NCI-H446 treated with DMSO at 0.1 percent for 48 hours (cell line): ENCODE measurements at places on chromosomes 6 and 20.

GRCh38 chr6:148242180-148242579 is 100.5 kb upstream of the SASH1 start:
- no peak for DNase-seq

DNA sequence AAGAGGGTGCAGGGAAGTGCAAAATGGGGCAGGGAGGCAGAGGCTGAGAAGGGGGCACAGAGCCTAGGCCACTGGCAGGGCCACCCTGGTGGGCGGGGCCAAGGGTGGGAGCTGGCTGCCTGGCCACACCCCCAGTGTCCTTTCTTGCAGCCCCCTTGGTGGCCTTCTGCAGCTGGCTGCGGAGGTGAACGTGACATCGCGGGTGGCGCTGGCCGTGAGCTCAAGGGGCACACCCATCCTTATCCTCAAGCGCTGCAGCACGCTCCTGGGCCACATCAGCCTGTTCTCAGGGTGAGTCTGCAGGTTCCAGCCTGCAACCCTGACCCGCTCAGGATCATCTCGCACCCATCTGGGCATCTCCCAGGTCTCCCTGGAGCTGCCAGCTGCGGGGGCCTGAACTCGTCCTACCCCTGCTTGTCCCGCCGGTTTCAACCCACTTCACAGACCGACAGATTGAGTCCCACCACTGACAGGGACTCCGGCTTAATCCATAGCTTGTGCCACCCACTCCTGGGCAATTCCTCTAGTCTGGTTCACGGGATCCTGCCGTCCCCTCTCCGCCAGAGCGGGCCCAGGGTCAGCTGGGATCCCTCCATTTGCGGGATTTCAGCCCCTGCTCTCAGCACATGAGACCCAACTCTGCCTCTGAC is 6.2 kb downstream of the BPIFB3 start:
- no peak for DNase-seq

DNA sequence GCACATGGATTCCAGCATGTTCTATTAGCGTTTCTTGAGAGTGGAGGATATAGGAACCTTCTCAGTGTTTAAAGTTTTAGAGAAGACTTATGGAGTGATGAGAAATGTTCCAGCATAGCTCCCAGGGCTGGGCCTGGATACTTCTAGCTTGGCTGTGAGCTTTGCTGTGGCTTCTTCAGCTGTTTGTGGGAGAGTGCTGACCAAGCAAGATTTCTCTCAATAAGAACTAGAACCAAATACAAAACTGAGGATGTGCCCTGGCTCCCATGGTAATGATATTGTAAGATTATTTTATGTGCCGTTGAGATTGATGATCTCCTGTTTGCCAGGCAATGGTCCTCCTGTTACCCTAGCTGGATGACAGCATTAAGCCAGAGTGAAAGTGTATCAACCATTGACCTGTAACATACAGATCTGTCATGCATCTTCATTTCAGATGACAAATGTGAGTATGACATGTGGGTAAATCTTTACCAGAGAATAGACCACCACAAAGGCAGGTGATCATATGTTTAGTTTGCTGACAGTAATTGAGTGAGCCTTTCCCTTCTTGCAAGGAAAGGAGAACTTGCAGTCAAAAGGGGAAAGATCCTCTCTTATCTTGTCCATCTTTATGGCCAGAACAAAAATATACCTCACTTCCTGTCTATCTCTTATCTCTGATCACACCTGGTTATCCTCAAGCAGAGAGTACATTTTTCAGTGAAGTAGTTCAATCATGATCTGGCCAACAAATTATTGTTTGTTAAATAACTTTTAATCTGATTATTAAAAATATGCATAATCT is 180.1 kb downstream of the SLC24A3 start:
- DNase-seq: no peak

- no peak for DNase-seq
Observed at GRCh38 chr6:492816-493414, 101.4 kb downstream of the IRF4 start.

DNA sequence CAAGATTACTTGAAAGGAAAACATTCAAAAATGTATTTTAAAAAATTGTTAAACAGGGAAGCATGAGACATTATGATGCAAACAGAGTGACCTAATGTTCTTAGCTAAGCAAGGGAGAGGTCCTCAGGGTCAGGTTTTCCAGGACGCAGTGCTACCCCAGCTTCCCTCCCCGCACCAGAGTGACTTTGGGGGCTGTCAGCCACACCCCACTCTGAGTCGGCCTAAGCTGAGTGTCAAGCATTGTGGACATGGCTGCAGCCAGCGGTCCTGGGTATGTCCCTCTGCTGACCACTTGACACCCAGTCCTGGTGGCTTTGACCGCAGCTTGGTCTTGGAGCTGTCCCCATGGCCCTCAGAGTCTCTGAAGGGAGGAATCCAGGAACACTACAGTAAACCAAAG is 54.9 kb upstream of the CD93 start:
- no peak for DNase-seq

DNA sequence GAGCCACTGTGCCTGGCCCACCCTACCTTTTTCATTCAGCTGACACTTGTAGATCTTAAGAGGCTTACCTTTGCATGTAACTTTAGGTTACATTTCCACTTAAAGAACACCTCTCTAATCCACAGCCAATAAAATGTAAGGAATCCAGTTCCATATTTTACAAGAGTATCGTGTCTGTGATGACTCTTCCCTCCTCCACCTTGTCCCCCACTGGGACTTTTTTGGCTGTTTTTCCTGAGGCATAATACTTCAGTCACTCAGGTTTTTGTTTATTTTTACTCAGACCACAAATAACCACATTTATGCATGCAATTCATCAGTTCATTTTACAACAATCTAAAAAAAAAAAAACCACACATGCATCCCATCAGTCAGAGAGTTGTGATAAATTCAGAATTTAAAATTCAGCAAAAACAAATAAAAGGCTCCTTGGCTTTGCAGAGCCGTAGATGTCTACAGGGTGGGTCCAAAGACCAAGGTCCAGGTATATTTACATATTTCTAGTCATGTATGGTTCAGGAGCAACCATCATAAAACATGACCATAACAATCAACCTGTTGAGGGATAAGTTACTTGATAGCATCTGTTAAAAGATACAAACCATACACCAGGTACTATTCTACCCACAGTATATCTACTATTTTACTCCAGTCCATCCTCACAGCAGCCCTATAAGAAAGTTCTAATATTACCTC is 9.9 kb downstream of the ATXN1 start:
- DNase-seq: no peak

GRCh38 chr20:5893052-5893451 is 57.3 kb downstream of the TRMT6 start:
- DNase-seq: no peak

DNA sequence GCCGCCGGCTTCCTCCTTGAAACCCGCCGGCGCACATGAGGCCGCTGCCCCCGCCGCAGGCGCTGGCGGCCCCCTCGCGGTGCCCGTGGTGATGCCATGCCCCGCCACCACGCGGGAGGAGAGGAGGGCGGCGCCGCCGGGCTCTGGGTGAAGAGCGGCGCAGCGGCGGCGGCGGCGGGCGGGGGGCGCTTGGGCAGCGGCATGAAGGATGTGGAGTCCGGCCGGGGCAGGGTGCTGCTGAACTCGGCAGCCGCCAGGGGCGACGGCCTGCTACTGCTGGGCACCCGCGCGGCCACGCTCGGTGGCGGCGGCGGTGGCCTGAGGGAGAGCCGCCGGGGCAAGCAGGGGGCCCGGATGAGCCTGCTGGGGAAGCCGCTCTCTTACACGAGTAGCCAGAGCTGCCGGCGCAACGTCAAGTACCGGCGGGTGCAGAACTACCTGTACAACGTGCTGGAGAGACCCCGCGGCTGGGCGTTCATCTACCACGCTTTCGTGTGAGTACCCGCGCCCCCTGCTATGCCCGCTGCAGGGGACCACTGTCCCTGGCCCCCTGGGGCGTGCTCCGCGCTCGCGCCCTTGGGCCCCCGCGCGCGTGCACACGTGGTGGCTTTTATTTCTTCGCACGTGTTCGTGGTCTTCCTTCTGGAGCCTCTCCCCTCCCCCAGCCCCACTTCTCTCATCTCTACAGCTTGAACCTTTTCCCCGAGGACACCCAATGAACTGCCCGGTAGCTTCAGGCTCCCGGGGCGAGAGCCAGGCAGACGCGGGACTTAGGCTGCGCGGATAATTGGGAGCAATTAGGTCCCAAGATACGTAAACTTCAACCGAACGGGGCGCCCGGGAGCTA is 453 bp downstream of the KCNQ5 start:
- DNase-seq: peak; percentile 33

GRCh38 chr20:49938173-49939163 is 2.3 kb downstream of the RNF114 start:
- DNase-seq: no peak

- DNase-seq: no peak
Observed at GRCh38 chr6:169339025-169339424, 85.4 kb upstream of the THBS2 start.

GRCh38 chr6:144023216-144023615 is 15.2 kb upstream of the PLAGL1 start:
- DNase-seq: no peak

GRCh38 chr6:112231164-112231563 is 23.2 kb downstream of the LAMA4 start:
- DNase-seq: no peak
